ENCODE measurements at places on chromosomes 4 and X.
A peak's percentile ranks its signal among the peaks of the same experiment; 100 is the strongest.

GRCh38 chrX:21700967-21701366 lies 42.8 kb upstream of the KLHL34 start:
- no peak for DNase-seq

DNA sequence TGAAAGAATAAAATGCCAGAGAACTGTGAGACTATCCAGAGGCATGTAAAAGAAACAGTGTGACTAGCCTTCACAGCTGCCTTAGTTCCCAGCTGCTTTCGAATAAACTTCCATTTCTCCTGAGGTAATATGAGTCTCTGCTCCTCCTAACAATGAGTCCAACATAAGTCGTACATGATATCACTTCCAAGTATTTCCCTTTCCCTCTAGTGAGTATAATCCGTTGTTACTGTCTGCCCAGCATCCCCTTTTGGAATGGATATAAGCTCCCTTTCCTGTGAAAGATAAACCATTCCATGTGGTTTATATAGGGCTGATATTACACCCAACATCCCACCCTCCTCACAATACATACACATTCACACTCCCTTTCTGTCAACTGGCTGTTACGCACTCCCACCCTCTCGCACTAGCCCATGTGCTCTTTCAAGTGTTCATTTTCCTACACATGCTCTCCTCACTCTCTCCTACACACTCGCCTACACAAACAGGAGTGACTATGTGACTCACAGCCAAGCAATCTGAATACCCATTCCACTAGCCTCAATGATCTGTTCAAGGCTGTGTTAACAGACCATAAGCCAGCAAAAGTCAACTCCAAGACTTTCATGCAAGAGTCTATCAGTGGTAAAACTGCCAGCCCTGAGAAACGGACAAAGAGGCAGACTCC lies 5.0 kb downstream of the NAF1 start:
- DNase-seq: no peak

- peak; percentile 11 for DNase-seq
Observed at GRCh38 chrX:42093756-42094155, 170.4 kb upstream of the CASK start.

GRCh38 chr4:27176400-27176799 lies 315.8 kb downstream of the STIM2 start:
- peak; percentile 3 for DNase-seq

DNA sequence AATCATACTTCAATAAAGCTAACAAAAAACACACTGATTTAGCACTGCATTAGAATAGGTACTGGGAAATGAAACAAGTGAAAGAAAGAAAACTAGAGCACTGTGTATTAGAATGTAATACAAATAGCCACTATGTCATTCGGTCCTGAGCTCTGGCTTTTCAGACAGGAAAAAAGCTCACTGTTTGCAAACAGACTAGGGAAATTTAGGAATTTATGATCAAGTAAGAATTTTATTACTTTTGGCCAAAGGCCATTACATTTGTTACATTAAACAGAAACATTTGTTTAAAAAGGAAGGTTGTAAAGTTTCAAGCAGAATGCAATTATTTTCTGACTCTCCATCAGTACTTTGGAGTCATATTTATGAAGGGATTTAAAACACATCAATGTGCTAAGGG lies 68.7 kb downstream of the KLHL8 start:
- DNase-seq: no peak

GRCh38 chrX:3461397-3462165 lies 115.1 kb upstream of the MXRA5 start:
- DNase-seq: peak; percentile 25

- DNase-seq: no peak
Observed at GRCh38 chrX:10390187-10390586, 230.2 kb downstream of the MID1 start.

- DNase-seq: no peak
Observed at GRCh38 chr4:146508229-146508939, 13.4 kb downstream of the SLC10A7 start.

- DNase-seq: no peak
Observed at GRCh38 chr4:120853161-120853935, 69.2 kb downstream of the PRDM5 start.

DNA sequence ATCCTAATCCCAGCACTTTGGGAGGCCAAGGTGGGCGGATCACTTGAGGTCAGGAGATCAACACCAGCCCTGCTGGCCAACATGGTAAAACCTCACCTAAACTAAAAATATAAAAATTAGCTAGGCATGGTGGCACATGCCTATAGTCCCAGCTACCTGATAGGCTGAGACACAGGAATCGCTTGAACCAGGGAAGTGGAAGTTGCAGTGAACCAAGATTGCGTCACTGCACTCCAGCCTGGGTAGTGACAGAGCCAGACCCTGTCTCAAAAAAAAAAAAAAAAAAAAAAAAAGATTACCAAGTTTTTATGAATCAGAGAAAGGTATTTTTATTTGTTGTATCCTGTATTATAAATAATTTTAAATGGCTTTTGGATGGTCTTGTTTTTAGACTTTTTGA lies 15.1 kb downstream of the TRAPPC11 start:
- DNase-seq: no peak

DNA sequence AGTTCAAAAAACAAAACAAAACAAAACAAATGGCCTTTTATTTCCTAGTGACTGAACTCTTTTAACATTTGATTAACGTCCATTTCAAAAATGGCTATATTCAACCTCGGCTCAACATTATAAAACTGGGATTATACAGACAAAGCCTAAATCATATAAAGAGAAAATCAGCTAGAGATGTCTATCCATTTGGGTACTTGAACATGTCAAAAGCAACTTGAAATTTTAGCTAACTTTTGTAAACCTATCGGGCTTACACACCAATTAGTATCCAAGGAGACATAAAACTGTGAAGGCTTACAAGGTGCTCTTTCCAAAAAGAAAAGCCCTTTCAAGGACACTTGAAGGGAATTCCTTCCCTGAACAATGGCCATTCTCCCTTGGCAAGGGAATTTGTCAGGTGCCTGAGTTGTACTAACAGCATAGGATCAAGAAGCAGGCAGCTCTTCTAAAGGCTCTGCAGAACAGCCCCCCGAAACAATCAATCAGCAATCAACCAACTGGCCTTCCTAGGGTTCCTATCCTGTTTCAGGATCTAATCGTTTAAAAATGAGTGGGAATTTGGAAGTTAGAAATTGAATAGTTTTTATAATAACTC lies 633.7 kb upstream of the HTR2C start:
- no peak for DNase-seq

- peak; percentile 28 for DNase-seq
Observed at GRCh38 chr4:113760094-113760794, 1.3 kb downstream of the CAMK2D start.

DNA sequence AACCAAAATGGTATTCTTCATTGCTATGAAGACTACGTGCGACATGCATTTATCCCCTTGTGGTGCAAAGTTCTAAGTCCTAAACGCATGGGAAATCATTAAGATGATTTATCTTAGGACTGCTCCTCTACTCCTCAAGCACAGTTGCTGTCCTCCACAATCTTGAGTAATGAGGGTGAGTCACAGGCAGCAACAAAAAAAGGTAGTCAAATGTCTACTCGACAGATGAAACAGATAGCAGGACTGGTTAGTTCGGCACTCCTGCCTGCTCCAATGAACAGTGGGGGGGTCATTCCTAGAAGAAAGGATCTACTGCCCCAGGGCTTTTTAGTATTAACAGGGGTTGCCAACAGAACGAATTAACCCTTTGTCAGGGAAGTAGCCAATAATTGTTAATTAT lies 233.7 kb upstream of the FGF13 start:
- DNase-seq: peak; percentile 49

GRCh38 chrX:112826023-112826422 lies 14.6 kb downstream of the AMOT start:
- no peak for DNase-seq

- peak; percentile 5 for DNase-seq
Observed at GRCh38 chr4:180134091-180134866, 2108.9 kb upstream of the TENM3 start.

GRCh38 chr4:112766422-112766821 lies 129.5 kb downstream of the LARP7 start:
- peak; percentile 16 for DNase-seq

DNA sequence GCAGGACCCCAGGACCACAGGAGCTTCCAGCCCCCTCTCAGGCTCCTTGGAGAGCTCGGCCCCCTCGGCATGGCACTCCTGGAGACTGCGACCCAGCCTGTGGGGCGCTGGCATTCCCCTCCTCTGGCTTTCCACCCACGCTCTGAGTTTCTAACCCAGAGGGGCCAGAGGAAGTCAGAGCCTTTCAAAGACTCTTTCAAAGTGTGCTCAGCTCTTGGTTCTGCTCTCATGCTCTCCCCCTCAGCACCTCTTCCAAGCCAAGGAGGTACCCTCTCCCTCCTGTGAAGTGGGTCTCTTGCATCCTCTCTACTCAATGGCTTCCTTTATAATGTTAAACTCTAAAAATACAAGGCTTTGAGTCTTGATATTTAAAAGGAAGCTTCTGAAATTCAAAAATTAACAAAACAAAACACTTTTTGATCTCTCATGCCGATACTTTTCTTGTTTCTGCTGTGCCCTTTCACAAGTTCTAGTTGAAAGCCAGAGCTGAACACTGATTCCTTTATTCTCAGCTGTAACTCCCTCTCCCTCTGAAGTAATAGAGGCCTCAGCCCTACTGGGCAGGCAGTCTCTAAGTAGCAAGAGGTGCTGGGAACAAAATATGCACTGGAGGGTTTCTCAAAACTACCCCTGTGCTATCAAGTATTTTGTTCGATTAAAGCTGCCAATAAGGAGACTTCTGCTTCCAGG lies 82.8 kb downstream of the NAT8L start:
- no peak for DNase-seq

DNA sequence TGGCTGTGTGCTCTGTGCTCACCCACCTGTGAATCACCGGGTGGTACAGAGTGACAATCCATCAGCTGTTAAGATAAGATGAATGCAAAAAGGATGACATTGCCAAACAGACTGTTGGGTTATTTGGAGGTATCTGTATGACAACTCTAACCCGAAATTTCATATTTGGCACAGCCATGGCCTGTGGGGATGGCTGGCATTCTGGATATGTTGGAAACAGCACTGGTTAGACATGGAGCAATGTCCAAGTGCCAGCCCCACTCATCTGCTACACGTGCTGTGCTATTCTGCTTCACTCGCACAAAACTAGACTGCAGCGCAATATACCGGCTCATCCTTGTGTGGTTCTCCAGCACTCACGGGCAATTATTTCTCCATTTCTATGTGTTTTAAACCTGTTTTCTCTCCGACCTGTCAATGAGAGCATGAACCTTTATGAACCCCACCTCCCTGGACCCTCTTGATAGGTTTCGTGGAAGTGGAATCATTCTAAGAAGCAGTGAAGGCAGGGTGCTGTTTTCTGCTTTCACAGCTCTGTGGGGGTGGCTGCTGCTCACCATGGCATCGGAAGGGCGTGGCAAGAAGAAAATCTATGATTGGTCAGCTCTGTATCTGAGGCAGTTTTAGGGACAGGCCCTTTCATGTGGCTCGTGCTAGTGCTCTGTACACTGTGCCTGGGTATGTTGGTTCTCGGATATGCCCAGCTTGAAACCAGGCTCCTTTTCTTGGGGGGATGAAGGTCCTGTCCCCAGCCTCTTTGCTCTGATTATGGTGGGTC lies 94.9 kb downstream of the ENPP6 start:
- no peak for DNase-seq

DNA sequence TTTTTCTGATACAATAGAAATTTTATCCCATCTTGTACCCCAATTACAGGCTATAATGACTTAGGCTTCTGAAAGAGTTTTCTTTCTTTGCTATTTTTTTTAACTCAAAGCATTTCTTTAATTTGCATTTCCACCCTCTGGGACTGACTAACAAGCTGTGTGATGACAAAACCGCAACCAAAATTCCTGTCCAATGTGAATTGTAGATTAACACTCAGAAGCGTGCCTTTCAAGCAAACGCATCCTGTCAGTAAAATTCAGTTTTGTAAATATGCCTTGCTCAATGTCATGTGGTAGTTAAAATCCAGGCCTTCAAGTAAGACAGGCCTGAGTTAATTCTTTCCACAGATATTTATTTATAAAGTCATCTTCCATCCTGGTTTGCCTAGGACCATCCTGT lies 50.3 kb downstream of the STK32B start:
- no peak for DNase-seq

GRCh38 chr4:66572949-66573348 lies 902.7 kb upstream of the EPHA5 start:
- no peak for DNase-seq

DNA sequence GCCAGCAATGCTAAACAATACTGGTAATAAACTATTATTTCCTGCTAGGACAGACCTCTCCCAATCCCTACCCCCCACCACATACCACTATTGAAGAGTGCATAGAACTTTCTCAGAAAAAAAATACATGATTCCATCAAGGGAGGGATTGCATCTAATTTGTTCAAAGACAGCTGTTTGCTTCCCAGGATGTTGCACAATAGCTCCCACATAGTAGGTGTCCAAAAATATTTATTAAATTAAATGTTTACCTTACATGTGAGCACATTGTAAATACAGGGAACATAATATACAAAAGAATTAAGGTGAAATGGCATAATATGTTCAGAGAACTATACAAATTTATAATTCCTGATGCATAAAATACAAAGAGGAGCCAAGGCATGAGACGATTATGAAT lies 1111.8 kb upstream of the LCORL start:
- no peak for DNase-seq

DNA sequence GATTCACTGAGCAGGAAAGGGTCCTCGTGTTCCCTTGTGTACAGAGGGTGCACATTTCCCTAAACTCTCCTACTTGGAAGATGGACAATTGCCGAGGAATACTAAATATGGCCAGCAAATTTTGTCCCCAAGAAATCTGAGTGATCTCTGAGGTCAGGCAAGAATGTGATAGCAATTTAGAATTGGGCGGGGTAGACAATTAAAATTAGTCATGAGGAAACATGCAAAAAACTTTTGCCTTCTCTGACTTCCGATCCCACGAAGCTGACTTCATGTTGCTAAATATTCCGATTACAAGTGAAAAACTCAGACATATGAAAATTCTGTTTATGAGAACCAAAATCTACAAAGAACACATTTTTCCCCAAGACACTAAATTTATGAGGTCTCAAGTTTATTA lies 453.9 kb upstream of the ZFP42 start:
- peak; percentile 22 for DNase-seq

- no peak for DNase-seq
Observed at GRCh38 chr4:25209702-25210101, 24.1 kb upstream of the PI4K2B start.

- DNase-seq: no peak
Observed at GRCh38 chr4:94746746-94747145, 11.0 kb upstream of the BMPR1B start.

GRCh38 chr4:8846046-8846720 lies 25.5 kb downstream of the HMX1 start:
- no peak for DNase-seq

- no peak for DNase-seq
Observed at GRCh38 chr4:38764277-38764676, 18.5 kb downstream of the TLR10 start.

Data from A172 (cell line).